ENCODE measurements at places on chromosomes 4 and X.

GRCh38 chr4:38924353-38924752 lies 56.7 kb downstream of the FAM114A1 start:
- DNase-seq, result no peak

- no peak for DNase-seq
These were observed 144.4 kb downstream of the NHS start for GRCh38 chrX:17519358-17519757.

GRCh38 chrX:30794497-30794896 lies 94.6 kb downstream of the TAB3 start:
- DNase-seq, result no peak

GRCh38 chr4:141860974-141861373 lies 224.6 kb downstream of the IL15 start:
- no peak for DNase-seq

DNA sequence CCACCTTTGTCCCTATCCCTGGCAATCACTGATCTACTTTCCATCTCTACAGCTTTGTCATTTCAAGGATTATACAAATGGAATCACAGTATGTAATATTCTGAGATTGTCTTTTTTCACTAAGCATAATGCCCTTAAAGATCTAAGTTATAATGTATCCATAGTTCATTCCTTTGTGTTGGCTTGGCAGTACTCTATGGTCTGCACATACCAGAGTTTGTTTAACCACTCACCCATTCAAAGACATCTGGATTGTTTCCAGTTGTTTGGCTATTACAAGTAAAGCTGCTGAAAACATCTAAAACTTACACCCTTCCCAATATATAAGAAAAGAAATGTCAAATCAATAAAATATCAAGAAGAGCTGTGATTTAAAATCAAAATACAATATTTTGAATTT lies 26.0 kb upstream of the AWAT1 start:
- DNase-seq, result no peak

All from MV-4-11 (cell line).